ENCODE measurements at places on chromosomes 12 and 14.

DNA sequence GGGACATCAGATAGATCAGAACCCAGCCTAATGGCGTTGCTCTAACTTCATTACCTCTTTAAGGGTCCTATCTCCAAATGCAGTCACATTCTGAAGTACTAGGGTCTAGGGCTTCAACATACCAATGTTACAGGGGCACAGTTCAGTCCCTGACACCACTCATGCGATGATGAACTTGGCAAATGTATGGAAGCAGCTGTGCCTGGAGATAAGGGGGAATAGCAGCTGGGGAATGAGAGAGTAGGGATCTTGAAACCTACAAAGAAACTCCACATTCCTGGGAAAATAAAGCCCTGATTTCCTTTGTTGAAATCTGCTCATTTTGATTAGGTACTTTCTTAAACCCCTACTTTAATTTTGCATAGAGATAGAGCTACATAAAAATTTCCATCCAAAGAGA lies 20.5 kb upstream of the TMCC3 start:
- DNase-seq: no peak

DNA sequence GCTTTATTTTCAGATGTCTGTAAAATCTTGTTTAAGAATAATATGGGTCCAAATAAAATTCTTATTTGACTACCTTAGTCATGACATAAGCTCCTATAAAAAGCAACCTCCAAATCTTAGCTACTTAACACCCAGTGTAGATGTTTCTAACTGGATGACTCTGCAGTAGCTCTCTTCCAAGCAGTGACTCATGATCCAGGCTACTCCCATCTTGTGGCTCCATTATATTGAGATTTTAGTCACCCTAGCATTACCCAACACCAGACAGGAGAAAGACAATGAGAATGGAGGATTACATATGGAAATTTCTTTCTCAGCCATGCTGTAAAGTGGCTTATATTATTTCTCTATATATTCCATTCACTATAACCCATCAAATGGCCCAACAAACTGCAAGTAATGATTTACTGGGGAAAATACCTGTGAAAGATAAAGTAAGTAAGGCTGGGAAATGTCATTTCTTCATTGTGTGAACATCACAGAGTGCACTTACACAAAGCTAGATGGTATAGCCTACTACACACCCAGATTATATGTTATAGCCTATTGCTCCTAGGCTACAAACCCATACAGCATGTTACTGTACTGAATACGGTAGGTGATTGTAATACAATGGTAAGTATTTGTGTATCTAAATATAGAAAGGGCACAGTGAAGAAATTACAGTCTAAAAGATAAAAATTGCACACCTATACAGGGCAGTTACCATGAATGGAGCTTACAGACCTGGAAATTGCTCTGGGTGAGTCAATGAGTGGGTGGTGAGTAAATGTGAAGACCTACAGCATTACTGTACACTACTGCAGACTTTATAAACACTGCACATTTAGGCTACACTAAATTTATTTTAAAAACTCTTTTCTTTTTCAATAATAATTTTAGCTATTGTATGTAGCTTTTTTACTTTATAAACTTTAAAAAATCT lies 163.2 kb downstream of the DYRK2 start:
- peak; percentile 26 for DNase-seq

DNA sequence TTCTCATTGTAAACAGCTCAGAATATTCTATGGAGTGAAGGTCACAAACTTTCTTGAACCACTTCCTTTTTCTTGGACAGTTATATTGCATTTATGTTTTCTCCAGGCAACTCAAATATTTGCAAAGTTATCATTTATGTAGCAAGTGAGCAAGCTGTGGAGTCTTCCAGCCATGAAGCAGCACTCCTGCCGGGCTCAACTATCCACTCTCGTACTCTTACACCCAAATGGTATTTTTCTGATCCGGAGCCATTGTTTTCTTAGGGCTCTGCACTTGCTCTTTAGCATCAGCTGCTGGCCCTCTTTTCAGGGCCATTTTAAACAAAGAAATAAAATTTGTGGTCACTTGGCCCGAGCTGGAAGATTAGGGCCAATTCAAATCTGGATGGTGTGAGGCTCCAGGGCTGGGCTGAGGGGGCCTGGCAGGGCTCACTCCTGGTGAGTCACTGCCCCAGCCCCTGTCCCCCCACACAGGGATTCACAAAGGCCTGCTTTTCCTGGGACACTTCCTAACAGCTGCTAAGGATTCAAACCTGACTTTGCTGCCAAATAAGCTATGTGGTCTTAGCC lies 19.7 kb downstream of the SYNE3 start:
- DNase-seq: peak; percentile 61

GRCh38 chr12:49283541-49284429 lies 11.2 kb upstream of the PRPH start:
- no peak for DNase-seq

DNA sequence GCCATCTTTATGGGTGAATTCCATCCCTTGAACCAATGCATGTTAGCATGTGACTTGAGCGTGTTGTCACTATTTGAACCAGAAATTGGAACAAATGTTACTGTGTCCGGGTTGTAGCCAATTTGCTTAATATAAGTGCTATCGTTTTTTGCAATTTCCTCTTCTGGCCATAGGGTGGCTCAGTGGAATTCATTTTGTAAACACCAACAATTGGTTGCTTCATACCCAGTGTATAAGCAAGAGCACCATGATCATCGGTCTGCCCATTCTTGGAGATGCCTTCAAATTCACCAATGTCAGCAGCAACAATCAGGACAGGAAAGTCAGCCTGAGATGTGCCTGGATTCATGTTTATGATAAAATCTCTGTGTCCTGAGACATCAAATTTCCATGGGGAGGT lies 5.0 kb upstream of the NEDD1 start:
- DNase-seq: peak; percentile 46

DNA sequence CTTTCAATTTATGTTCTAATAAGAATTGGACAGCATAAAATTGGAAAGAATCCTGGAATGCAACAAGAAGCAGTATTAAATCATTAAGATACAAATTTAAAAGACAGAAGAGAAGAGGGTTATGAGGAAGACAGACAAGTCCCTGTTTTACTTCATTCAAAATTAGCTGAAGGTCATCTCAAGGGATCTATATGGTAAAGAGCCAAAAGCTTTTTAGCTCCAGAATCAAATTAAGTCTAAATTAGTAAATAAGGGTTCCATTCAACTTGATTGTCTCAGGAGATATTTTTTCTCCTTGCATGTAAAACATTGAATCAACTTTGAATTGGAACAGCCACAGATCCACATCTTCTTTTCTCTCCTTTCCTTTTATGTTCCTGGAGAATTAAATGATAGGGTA lies 7.6 kb downstream of the CCDC196 start:
- no peak for DNase-seq

GRCh38 chr14:100132903-100133510 lies 26.4 kb downstream of the DEGS2 start:
- DNase-seq: no peak

DNA sequence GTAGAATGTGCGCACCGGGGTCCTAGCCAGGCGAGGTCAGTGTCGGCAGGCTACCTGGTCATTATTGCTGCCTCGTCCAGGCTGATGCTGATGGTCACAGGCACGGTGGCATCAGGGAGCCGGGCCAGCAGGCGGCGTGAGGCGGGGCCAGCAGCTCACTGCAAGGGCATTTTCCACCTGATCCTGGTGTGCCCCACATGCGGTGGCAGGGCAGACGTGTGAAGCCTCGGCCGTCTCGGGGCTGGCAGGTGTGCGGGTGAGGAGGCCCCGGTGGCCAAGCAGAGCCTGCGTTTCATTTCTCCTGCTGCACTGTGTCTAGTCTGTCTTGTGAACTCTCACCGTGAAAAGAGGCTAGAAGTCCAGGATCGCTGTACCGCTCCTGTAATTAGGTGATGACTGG lies 12.0 kb upstream of the AMN start:
- no peak for DNase-seq

GRCh38 chr14:54129850-54130640 lies 173.4 kb upstream of the BMP4 start:
- no peak for DNase-seq

GRCh38 chr12:3222306-3222705 lies 145.1 kb downstream of the TSPAN9 start:
- no peak for DNase-seq

GRCh38 chr14:24071836-24072430 lies 571 bp downstream of the CPNE6 start:
- DNase-seq: no peak

- no peak for DNase-seq
Measured at GRCh38 chr14:103707329-103708263, 7.7 kb downstream of the XRCC3 start.

DNA sequence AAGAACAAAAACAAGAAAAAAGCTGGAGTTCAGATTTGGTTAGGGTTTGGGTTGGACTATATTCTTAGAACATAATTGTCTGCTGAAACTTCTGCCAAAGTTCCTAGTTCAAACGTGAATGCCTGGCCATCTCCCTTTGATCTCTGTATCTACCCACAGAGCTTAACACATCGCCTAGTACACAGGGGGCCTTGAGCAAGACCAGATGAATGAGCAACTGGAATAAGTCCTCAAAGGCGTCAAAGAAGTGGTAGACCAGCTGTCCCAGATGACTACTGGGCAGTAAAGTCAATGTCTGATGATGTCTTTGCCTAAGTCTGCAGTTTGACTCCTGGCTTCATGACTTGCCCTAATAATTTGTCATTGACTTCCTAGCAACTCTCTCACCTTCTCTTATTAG lies 13.9 kb upstream of the STAB2 start:
- DNase-seq: no peak

GRCh38 chr14:56806760-56807159 lies 3.5 kb downstream of the OTX2 start:
- no peak for DNase-seq

DNA sequence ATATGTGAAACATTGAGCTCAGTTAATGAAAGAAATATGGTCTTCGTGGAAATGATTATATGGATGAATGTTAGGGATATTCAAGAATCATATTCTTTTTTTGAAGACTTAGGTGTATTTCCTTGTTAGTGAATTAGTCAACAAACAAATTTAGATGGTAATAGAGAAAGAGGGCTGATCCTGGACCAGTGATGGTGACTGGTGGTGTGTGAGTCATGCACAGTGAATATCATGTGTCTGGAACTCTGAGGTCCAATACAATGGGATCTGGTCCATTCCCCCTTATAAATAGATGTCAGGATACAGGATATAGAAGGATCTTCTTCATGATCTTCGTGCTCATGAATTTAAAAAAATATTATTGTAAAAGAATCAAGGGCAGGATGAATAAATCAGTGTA lies 64.4 kb upstream of the RTL1 start:
- no peak for DNase-seq

GRCh38 chr14:92754966-92755365 lies 6.5 kb upstream of the LGMN start:
- no peak for DNase-seq

DNA sequence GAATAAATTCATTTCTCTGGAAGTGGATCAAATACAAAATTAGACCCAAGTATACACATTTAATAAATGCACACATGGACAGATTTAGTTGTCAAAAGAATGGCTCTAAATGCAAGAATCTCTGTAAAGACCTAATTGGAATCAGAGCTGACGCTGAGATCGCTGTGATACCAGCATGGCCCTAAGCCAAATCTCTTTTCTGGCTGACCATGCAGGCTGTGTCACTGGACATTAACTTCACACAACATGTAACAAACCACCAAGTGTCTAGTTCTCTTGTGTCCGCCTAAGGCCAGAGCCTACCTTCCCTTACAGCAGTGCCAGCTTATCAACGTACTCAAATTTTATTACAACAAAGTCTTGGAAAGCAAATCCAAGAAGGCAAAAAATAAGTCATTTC lies 127.5 kb downstream of the MED13L start:
- DNase-seq: peak; percentile 33

DNA sequence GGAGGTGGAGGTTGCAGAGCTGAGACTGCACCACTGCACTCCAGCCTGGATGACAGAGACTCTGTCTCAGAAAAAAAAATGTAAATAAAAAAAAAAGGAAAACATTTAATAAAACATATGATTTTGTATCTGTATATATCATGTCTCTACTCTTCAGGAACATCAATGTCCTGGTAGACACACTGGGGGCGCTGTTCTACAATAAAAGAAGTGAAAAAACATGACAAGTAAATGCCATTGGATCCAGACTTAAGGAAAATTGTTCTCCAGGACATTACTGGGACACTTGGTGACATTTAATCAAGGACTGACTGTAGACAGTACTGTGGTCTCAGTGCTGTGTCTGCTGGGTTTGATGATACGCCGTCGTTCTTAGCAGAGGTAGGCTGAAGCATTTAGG lies 15.5 kb upstream of the KLC1 start:
- DNase-seq: peak; percentile 52

DNA sequence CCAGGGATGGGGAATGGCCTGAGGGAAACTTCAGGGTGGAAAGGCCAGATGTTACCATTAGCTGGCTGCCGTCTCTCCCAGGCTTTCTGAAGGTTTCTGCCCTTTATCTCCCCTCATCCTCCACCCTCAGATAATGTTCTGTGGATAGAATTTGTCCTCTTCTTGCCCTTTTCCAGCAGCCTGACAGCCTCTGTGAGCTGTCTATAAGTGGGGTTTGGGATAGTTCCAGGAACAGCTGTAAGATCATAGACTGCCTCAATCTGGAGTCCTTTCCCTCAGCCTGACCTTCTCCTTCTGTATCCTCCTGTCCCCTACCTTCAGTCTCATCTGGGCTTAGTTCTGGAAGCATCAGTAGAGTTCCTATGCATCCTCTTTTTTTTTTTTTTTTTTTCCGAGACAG lies 2.8 kb upstream of the RND1 start:
- DNase-seq: no peak

DNA sequence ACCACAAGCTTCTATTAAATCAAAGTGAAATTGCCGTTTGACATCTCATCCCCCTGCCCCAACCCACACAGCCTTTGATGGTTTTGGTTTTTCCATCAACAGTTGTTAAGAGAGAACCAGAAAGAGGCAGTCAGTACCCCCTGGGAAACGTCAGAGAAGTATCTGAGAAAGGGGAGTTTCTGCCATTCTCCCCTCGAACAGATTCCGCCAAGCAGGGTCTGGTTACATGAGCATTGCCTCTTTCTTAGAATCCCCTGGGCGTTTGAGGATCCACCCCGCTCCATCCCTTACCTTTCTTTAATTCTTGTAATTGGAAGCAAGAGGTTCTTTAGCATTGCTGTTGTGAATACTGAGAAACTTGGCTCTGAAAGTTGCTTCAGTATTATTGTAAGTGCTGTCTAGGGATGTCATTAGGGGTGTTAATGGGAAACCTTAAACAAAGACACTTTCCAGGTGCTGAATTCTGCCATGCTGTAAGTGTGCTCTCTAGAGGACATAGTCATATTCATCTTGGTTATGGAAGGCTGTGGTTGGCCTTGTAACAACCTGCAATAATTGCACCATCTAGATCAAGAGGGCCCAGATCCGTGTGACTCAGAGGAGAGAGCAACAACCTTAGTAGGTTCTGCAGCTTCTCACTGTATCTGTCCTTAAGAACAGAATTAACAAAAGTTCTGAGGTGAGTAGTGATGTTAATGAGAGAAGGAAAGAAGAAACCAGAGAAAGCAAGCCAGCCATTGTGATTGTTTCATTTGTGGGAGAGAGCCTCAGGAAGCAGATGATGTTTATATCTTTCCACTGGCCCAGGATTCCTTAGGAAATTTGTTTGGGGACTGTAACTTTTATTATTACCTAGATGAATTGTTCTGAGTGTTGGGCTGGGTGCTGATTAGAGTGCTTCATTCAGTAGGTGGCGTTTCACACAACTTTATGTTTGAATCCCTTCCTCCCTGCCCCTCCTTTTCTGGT lies 9.0 kb downstream of the TMBIM6 start:
- peak; percentile 87 for DNase-seq
